ENCODE measurements at places on chromosomes 4 and X.

- no peak for DNase-seq
Observed at GRCh38 chr4:122118243-122118642, 33.9 kb upstream of the BLTP1 start.

DNA sequence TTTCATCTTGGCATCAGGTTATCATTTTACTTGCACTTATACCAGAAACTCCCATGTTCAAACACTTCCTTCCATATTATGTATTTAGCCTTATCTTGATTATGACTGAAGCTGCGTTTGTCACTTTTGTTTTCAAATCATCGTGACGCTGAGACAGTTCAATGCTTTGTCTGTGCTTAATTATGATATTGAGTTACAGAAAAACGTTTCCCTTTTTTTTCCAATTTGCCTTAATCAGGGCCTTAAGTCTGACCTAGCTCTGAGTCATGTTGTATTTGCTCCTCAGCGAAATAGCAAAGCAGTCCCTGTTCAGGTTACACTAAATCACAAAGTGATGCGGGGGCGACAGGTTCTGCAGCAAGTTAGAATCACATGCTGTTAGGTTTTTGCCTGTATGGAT is 254.7 kb downstream of the AFF2 start:
- DNase-seq: no peak

DNA sequence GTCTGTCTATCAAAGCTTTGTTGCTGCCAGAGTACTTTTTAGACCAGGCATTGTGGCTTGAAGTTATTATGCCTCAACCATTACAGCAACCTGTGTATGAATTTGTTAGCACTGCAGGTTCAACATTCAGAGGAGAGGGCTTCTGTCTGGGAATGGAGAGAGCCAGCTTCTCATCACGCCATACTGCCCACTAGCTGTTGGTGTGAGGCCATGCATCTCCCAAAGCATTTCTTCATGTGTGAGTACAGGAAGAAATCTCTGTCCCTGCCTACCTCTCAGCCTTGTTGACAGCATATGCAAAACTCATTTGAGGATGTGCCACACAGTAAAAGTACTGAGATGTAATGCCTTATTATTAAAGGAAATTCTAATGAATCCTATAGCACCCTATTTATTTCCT is 76.9 kb upstream of the PPARGC1A start:
- peak; percentile 41 for DNase-seq

DNA sequence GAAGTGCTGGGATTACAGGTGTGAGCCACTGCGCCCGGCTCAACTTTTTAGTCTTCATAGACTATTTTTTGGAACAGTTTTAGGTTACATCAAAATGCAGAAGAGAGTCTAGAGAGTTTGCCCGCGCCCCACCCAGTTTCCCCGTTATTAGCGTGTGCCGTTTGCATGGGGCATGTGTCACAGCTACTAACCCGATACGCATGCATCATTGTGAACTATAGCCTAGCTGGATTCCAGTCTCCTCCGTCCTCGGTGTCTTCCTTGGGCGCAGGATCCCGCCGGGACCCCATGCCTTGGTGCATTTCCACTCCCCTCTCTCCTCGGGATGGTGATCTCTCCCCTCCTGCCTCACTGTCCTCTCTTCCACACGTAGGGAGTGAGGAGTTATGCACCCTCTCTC is 85.5 kb upstream of the ADRA2C start:
- no peak for DNase-seq

GRCh38 chr4:183543435-183543834 is 38.6 kb downstream of the ING2 start:
- no peak for DNase-seq

- peak; percentile 80 for DNase-seq
Observed at GRCh38 chr4:68271851-68272357, 26.4 kb upstream of the TMPRSS11B start.

DNA sequence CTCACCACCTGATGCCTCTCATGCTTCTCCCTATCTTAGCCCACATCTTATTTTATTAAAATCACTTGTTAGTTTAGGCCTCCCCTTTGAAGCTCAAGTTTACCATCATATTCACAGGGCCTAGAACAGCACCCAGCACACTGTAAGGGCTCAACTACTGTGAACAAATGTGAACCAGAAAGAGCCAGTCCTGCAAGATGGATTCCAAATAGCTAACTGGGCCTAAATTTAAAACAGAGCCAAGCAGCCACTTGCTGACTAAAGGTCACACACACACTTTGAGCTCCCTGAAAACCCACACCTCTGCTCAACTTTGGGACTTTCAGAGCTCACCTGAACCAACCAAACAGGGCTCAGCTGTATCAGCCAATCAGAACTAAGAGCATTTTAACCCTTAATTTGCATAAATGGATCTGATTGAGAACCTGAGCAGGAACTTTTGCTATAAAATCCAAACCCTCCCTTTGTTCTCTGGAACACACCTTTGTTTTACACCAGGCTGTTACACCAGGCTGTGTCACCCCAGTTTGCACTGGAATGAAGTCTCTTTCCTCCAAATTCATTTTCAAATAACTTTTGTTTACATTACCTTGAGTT is 62.1 kb upstream of the EXOC1L start:
- peak; percentile 2 for DNase-seq

DNA sequence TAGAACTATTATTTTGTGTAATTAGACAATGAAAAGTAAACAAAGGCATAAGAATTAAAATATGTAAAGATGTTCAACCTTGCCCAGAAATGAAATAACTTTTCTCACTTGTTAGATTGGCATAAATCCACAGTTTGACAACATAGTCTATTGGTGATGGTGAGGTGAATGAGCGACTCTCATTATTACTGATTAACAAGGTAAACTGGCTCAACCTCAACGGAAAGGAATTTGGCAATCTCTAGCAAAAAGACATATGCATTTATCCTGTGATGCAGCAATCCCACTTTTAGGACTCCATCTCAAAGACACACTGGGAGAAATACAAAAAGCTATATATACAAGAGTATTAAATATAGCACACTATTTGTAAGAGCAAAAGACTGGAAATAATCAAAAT is 22.3 kb downstream of the UBA6 start:
- DNase-seq: peak; percentile 71

DNA sequence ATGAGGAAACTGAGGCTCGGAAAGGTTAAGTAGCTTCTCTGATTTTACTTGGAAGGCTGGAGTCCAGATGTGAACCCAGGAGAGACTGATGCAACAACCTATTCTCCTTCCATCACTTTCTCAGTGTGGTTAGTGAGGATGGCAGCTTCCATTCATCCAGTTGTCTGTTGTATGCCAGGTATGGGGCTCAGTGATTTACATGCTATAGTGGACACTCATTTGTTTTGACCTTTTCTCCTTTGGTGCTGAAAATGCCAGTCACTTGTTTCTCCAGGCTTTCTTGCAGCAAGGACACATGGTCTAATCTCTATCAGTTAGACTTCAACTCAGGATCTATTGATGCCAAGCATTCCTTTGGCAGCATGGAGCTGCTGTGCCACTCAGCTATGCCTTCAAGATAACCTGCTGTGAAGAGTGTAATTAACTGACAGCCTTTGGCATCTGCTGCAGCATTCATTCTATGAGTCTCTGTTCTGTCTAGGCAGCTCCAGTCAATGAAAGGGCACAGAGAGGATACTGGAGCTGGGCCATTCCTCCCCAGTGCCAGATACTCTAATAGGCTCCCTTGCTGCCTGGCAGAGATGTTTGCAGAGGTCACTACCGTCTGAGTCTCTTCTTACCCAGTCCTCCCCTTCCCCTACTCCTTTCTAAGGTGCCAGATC is 11.0 kb upstream of the CWH43 start:
- DNase-seq: no peak

DNA sequence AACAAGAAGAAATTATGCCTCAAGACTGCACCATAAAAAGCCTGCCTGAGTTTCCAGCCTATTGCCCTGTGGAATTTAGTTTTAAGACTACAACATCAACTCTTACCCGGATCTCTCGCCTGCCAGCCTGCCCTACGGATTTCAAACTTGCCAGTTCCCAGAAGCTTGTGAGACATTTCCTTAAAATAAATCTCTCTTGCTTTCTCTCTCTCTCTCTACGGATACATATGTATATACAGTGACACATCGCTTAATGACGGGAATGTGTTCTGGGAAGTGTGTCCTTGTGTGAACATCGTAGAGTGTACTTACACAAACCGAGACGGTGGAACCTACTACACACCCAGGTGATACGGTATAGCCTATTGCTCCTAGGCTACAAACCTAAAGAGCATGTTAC is 79.5 kb downstream of the CLNK start:
- no peak for DNase-seq

GRCh38 chr4:55396308-55397125 is 760 bp downstream of the TMEM165 start:
- no peak for DNase-seq

DNA sequence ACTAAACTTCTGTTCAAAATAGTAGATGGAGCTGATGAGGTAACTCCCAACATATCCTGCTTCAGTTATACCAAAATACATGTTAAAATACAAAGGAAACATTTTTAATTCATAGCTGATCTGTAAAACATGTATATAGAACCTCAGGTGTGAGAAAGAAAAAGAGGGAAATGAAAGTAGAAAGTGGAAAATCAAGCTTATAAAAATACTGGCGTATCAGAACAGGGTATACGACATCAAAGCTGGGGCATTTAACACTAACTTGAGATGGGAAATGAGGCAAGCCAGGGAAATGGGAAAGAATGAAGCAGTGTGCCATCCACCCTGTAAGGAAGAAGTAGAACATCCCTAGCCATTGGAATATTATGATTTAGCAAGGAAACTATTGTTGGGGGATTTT is 767.5 kb downstream of the DMD start:
- DNase-seq: no peak

GRCh38 chr4:73875401-73875800 is 6.2 kb downstream of the CXCL1 start:
- no peak for DNase-seq

DNA sequence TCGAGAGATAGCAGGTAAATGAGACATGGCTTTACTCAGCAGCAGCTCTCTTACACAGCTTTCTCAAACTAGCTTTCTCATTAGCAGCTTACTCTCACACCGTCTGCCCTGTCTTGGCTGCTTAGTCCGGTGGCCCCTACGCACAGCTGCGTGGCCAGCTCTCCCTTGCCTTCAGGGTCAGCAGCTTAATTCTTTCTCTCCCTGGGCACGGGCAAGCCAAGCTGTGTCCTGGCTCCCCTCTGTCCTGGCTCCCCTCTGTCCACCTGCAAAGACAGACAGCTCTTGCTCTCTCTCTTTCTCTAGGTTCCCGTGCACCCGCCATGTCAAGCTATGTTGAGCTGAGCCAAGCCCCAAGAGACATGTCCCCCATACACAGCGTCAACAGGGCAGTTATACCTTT is 39.4 kb downstream of the ZNF185 start:
- DNase-seq: no peak

GRCh38 chrX:129641941-129642340 is 12.8 kb downstream of the APLN start:
- no peak for DNase-seq

DNA sequence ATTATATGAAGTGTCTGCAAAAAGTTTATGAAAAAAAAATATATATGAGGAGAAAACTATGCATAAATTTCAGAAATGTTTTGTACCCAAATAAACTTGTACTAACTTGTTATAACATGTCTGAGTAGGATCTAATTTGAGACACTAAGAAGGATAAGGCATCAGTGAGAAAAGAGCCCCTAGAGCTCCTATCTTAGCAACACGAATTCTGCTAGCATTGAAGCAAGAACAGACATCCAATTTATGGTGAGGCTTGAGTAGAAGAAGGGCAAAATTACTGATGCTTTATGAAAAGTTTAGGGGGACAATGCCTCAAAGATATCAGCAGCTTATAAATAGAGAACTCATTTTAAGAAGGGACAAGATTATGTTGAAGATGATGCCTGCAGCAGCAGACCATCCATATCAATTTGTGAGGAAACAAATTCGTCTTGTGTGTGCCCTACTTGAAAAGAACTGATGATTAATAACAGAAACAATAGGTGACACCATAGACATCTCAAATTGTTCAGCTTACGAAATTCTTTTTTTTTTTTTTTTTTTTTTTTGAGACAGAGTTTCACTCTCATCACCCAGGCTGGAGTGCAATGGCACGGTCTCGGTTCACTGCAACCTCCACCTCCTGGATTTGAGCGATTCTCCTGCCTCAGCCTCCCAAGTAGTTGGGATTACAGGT is 35.7 kb upstream of the ADAM29 start:
- DNase-seq: no peak

DNA sequence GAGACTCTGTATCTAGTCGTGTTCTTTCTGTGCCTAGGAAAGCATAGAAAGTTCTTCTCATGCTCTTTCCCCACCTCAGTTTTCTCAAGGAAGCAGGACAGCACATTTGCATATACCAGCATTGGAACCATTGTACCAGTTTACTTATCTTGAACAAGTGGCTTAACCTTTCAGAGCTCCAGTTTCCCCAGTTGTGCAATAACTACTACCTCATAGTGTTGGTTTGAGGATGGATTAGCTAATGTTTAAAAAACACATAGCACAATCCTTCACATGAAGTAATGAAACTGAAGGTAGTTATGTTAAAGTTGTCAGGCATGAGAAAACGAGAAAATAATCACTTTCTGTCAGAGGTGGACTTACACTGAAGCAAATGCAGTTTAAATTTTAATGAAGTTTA is 92.2 kb upstream of the H2AZ1 start:
- DNase-seq: peak; percentile 98

GRCh38 chr4:136864604-136865185 is 667.6 kb downstream of the PCDH18 start:
- peak; percentile 79 for DNase-seq

- no peak for DNase-seq
Observed at GRCh38 chr4:80431203-80431965, 95.9 kb downstream of the CFAP299 start.

DNA sequence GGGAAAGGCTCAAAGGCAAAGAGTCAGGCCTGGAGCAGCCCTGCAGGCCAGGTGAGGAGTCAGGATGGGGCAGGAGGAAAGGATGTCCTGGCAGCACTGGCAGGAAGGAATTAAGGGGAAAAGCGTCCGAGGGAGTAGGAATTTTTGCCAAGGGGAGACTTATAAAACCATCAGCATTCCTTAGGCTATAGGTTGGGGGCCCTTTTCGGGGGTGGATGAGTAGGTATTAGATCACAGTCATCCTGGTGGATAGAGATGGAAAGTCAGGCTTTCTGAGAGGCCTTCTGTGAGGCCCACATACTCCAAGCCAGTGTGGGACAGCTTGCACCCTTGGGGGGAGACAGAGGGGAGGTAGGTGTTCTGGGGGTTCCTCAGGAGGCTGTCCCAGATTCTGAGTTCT is 12.3 kb downstream of the STARD8 start:
- DNase-seq: no peak

GRCh38 chrX:153932220-153932915 is 2.5 kb downstream of the NAA10 start:
- DNase-seq: no peak

DNA sequence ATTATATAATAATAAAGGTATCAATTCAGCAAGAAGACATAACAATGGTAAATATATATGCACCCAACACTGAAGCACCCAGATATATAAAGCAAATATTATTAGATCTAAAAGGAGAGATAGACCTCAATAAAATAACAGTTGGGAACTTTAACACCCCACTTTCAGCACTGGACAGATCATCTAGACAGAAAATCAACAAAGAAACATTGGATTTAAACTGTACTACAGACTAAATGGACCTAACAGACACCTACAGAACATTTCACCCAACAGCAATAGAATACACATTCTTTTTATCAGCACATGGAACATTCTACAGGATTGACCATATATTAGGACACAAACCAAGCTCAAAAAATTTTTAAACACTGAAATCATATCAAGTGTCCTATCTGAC is 76.6 kb downstream of the CBR4 start:
- DNase-seq: no peak
